ENCODE measurements at places on chromosomes 2 and 18.
A peak's percentile ranks its signal among the peaks of the same experiment; 100 is the strongest.

DNA sequence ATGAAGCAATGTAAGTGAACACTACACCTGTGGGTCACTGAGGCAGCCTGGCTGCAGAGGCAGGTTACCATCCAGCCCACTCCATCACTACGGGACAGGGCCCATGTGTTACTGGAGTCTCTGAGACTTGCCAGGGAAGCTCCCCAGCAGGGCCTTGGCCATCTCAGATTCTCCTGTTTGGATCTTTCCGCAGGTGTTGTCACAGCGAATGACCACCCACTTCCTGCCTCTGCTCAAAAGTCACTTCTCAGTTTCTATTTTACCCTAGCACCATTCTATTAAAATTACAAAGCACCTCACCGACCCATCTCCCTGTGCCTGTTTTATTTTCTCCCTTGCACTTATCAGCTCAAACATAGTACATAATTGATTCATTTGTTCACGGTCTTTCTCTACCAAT is 34.5 kb upstream of the L3MBTL4 start:
- no peak for DNase-seq

GRCh38 chr2:48479915-48480314 is 50.0 kb upstream of the STON1 start:
- DNase-seq, result peak; percentile 46

- no peak for DNase-seq
These were observed 375.3 kb downstream of the PIK3C3 start for GRCh38 chr18:42330296-42330695.

DNA sequence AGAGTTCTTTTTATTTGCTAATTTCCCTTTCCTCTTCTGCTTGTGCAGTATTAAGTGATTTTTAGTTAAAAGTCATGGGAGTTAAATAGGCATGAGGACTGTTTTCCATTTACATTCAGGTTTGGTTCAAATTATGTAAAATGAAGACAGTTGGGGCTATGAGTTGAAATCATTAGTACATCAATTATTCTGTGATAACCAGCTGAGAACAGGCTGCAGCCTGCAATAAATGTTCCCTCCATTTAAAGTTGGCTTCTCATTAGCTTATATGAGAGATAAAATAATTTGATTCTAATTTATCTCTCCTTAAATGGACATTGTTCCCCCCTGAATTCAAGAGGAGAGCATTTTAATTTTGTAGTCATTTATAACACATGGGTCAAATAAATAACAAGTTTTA is 48.3 kb downstream of the RHBDD1 start:
- DNase-seq, result no peak

GRCh38 chr2:189233527-189233926 is 54.0 kb upstream of the COL5A2 start:
- DNase-seq, result no peak

DNA sequence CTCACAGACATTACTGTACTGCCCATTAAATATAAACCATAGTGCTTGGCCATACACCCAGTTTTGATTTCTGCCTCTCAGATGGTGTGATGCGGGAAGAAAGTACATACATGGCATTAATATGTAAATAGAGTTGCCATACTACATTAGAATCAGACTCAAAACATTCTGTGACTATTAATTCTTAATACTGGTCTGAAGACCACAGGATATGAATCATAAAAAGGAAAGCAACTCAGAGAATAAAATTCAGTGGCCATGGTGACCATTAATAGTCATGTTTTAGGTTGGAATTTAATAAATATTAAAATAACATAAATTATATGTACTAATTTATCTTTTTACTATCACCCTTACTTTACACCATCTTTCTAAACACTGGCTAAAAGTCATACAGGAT is 33.0 kb upstream of the WDR75 start:
- DNase-seq, result no peak
